ENCODE measurements at places on chromosomes 2 and 18.

GRCh38 chr2:54052825-54053718 lies 62.3 kb upstream of the ACYP2 start:
- DNase-seq, result no peak

GRCh38 chr18:10351219-10351818 lies 103.1 kb upstream of the APCDD1 start:
- DNase-seq, result no peak

GRCh38 chr18:23536204-23536603 lies 32.9 kb downstream of the RMC1 start:
- peak; percentile 27 for DNase-seq

- no peak for DNase-seq
These were observed 291.1 kb downstream of the MTX2 start for GRCh38 chr2:176560296-176560695.

DNA sequence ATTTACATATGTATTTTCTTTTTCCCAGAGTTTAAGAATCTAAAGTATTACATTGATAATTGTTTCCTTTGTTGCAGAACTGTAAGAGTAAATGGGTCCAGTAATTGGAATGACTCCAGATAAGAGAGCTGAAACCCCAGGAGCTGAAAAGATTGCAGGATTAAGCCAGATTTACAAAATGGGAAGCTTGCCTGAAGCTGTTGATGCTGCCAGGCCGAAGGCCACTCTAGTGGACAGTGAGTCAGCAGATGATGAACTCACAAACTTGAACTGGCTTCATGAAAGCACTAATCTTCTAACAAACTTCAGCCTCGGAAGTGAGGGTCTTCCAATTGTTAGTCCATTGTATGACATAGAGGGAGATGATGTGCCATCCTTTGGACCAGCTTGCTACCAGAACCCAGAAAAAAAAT lies 183.8 kb upstream of the STON1 start:
- no peak for DNase-seq

GRCh38 chr2:201183365-201183727 lies 405 bp downstream of the CASP10 start:
- DNase-seq, result no peak

- no peak for DNase-seq
These were observed 78.0 kb downstream of the SOWAHC start for GRCh38 chr2:109692013-109692743.

DNA sequence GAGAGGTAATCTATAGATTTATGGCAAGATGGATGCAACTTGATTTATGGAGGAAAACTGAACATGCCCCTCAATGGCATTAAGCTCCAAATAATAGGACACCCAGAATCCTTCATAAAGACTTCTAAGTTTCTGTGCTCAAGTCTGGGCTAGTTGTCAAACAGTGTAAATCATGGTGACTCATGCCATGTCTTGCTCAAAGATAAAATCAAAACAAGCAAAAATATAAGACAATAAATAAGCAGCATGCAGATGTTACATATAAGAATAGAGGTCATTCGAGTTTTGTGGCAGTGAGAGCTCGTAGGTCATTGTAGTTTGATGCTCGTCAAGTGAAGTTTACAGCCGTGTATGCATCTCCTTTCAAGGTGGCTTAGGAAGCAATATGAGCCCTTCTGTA lies 403.2 kb downstream of the THSD7B start:
- no peak for DNase-seq

- no peak for DNase-seq
These were observed 158.2 kb downstream of the NEB start for GRCh38 chr2:151576080-151576479.

DNA sequence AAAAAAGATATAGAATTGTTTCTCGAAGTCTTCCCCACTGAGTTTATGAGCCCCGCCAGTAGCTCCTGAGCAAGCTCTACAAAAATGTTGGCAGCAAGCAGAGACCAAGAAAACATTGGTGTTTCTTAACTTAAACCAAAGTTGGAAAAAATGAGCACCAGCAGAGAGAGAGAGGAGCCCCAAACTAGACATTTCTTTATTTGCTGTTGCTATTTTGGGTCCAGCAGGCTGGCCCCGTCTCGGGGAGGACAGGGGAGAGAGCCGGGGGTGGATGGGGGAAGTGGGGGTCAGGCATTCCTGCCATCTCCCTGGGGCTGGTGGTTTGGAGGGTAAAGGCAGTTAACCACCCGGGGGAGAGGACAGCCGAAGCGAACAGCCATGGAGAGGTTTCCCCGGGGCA lies 113.0 kb downstream of the DYSF start:
- DNase-seq, result no peak

DNA sequence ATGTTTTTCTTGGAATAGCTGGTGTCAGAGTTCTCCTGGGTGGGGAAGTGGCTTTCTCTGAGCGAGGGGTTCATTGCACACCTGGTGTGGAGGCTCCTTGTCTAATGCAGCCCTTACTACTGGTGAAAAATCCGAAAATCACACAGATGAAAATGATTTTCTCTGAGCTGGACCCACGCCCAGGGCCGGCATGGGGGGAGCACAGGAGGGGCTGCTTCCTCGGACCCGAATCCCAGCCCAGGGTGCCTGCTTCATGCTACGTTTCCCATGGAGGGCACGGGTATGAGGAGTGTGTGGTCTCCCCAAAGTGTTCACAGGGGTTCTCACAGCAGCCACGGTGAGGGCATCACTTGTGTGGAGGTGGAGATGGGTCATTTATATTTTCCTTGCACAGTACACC lies 288.0 kb upstream of the HDAC4 start:
- DNase-seq, result no peak

GRCh38 chr2:28997237-28997846 lies 16.2 kb downstream of the TOGARAM2 start:
- DNase-seq, result peak; percentile 31

DNA sequence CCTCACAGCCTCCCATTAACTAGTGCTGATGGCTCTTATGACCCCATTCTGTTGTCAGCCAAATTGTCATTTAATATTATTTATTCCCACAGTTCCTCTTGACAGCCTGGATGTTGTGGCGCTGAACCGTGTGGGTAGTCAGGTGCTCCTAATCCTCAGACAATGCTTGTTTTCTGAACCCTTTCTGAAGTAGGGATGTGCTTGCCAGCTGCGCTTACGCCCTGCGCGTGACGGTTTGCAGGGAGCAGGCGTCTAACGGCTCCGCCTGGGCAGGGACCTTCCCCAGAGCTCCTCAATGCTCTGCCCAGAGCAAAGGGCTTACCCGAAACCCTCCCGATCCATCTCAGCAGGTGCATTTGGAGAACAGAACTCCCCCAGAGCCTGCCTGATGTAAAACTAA lies 358.2 kb upstream of the MYT1L start:
- DNase-seq, result no peak

DNA sequence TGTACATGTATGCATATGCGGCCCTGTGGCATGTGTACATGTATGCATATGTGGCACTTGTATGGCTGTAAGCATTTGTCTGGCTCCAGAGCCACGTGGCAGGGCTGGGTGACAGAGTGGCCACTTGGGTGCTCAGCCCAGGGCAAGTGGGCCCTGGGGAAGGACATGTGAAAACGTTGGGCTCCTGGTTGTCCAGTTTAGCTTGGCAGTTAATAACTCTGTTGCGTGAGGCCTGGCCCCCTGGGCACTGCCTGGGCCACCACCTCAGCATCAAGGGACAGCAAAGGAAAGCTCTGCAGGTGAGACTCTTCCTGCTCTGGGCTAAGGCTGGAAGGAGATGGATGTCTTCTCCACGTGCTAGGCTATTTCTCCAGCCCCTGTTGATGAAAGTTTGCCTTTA lies 119.9 kb downstream of the CTIF start:
- no peak for DNase-seq

GRCh38 chr18:24840051-24840450 lies 379.6 kb downstream of the HRH4 start:
- DNase-seq, result no peak

DNA sequence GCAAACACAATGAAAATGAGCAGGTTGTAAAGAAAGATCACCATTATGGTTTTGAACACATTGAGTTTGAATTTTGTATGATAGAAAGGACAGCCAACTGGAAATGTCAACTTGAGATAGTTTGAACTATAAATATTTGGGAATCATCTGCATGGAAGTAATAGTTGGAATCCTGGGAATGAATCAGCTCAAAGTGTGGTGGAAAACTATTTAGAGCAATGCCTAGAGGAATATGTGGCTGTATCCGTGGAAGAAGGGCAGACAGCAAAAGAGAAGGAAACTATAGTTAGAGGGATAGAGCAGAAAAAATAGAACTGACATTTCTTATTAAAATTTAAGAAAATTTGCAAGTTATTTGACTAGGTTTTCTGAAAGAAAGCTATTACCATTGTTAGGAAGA lies 112.5 kb upstream of the OTX1 start:
- DNase-seq, result no peak

DNA sequence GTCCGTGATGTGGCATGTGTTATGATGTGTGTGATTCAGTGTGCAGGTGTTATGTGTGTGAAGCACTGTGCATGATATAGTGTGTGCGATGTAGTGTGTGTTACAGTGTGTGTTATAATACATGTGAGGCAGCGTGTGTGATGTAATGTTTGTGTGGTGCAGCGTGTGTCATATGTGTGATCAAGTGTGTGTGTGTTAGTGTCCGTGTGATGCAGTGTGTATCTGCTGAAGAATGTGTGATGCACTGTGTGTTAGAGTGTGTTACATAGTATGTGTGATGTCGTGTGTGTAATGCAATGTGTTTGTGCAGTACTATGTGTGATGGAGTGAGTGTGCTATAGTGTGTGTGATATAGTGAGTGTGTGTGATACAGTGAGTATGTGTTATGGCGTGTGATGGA lies 182.8 kb upstream of the SOX11 start:
- DNase-seq, result no peak

GRCh38 chr2:71926089-71926447 lies 221.6 kb downstream of the CYP26B1 start:
- no peak for DNase-seq

DNA sequence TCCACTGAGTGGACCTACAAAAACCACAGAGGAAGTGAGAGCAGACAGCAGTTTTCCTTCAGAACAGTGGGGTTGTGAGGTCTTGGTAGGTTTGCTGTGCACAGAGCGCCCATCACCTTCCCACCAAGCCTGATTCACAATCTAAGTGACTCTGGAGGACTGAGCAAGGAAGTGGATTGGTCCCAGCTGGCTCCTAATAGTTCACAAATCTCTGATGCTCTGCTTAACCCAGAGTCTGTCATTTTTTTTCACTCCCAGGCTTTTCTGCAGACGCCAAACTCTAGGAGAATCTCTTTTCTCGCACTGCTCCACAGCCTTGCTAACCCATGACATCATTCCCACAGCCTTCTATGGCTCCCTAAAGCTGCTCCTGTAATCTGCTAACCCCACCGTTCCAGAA lies 280.4 kb downstream of the C1D start:
- no peak for DNase-seq

DNA sequence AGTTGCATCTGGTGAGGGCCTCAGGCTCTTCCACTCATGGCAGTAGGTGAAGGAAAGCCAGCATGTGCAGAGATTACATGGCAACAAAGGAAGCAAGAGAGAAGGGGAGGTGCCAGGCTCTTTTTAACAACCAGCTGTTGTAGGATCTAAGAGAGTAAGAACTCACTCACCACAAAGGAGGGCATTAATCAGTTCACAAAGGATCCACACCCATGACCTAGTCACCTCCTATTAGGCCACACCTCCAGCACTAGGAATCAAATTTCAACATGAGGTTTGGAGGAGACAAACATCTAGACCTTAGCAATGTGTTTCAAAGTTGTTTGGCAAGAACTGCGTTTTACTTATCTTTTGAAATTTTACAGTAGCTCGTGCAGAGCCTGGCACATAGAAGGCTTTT lies 20.5 kb upstream of the REG3A start:
- DNase-seq, result no peak

DNA sequence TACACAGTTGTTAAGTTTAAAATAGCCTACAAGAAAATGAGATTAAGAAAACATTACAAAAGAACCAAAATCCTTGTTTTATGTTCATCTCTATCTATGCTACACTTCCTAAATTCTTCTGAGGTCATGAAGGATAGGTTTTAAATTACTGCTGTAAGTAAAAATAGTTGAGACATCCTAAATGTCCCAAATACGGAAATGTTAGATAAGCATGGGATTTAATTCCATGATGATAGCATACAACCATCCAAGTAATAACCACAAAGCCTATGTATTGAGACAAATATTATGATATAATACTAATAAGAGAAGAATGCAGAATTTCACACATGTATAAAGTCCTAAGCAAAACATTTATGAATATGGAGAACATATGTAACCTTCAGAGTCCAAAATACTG lies 34.1 kb downstream of the PIEZO2 start:
- DNase-seq, result no peak

DNA sequence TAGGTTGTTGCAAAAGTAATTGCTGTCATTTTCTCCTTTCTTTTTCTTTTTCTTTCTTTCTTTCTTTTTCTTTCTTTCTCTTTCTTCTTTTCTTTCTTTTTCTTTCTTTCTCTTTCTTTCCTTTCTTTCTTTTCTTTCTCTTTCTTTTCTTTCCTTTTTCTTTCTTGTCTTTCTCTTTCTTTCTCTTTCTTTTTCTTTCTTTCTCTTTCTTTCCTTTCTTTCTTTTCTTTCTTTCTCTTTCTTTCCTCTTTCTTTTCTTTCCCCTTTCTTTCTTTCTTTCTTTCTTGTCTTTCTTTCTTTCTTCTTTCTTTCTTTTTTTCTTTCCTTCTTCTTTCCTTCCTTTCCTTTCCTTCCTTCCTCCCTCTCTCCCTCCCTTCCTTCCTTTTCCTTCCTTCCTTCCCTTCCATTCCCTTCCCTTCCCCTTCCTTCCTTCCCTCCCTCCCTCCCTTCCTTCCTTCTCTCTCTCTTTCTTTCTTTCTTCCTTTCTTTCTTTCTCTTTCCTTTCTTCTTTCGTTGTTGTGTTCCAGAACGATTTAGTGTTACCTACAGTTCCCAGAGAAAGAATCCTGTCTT lies 178.9 kb downstream of the RPIA start:
- no peak for DNase-seq

DNA sequence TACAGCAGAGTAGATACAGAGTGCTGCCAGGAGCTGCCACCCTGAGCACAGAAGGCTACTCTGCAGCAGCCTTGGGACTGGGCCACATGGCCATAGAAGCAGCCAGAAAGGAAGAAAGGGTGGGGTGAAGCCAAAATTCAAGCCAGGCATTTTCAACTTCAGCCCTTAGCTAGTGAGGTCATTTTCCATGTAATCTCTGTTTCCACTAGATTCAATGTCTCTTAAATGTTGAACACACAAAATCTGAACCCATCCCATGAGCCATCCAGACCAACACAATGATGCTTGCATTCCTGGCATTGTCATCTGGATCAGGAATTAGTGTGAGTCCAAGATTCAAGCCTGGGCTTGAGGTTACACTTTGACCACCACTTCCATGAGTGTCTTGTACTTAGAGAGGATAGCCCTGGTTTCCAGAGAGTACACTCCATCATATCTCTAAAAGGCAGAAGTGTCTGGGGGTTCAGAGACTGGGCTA lies 243.6 kb downstream of the OSR1 start:
- DNase-seq, result peak; percentile 31

GRCh38 chr2:178283341-178283918 lies 89.1 kb downstream of the OSBPL6 start:
- no peak for DNase-seq

DNA sequence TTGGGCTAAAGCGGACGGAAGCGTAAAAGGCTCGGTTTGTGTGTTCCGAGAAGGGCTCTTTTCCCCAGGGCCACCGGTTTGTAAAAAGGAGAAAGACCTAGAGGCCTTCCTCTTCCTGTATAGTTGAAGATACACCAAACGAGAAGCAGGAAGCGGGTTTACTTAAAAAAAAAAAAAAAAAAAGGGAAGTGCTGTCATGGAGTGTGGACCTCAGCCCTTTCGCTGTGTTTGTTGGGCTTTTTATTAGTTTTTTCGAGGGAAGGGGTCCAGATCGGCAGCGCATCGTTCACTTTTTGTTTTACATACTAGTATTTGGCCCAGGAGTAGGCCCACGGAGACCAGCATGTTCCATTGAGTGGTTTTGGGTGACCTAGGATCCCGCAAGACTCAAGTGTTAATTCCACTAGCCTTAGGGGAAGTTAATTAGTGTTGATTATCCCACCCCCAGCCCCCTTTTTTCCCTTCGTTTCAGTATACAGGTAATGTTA lies 676 bp downstream of the ACTR2 start:
- peak; percentile 50 for DNase-seq

Data from spinal cord (tissue), 10 donors.